Amygdala (tissue), 56 donors: ENCODE measurements at places on chromosomes 4 and X.

DNA sequence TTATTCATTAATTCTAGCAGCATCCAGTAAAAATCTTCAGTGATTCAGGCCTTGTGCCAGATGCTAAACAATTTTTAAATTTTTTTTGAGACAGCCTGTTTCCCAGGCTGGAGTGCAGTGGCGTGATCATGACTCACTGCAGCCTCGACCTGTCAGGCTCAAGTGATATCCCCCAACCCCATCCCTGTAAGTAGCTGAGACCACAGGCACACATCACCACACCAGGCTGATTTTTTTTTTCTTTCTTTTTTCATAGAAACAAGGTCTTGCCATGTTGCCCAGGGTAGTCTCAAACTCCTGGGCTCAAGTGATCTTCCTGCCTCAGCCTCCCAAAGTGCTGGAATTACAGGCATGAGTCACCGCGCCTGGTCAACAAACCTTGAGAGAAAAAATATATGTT is 705.5 kb downstream of the ARAP2 start:
- DNase-seq, result no peak

DNA sequence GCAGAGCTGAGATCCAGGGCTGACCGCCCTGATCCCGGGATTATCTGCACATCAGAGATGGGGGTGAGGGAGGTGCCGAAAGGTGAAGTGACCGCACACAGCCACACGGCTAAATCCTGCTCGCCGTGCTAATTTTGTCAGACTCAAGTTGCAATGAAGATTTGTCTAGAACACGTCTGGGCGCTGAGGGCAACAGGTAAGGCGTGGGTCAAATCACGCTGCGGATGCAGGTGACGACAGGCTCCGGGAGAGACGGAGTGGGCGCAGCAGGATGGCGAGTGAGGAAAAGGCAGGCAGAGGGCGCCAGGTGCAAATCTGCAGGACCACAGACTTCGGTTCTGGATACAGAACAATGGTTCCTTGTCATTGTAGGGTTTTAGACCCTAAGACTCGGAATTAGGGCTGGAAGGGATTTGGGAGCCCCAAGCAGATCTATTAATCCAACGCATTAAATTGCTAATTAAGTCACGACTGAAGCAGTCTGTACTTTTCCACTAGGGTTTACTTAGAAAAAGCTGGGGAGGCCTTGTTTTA is 1.9 kb upstream of the TBC1D14 start:
- DNase-seq, result no peak

DNA sequence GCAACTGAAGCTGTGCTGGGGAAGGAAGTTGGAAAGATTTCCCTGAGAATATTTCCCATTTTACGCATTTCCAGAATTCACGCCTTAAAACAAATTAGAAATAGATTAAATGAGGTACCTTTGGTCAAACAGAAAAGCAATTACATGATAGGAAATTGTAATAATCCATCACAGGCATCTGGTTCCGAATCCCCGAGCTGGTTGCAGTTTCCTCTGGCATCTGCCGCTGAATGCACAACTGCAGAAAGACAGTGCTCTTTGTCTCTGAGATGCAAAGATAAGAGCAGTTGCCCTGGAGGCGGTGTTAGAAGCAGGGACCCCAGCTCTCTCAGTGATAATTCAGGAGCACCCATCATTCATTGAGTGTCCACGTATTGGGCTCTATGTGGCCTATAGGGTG is 224.4 kb downstream of the LDB2 start:
- no peak for DNase-seq

DNA sequence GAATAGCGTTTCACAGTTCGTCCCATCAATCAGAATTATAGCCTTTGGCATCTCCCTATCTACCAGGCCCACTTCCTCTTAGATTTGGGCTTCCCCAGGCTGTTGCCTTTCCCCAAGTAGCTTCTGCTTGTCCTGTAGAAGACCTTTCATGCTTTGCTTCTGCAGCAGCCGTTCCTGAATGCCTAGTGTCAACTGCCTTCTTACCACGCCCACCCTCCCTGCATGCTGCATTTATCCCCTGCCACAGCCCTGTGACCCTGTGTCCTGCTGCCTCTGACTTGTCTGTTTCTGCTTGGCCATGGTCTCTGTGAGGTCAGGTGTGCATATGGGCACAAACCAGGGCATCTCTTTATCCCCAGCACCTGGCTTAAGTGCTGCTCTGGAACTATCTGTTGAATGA is 56.3 kb downstream of the HTT start:
- DNase-seq, result no peak

DNA sequence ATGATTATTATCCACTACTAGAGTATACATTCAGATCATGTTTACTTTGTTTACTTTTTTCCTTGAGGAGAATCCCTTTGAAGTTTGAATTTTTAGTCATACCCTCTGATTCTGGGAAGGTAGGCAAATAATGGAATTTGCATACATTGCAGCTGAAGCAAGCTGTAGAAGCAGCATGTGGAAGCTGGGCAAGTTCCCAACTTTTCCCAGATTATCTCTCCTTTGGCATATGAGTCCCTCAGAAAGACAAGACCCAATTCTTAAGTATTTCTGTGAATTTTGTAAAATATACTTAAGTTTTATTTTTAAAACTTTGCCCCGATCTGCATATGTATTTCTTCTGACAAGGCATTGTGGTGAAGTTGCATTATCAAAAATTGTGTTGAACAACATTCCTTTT is 94.9 kb downstream of the CNKSR2 start:
- no peak for DNase-seq

- DNase-seq, result no peak
Observed at GRCh38 chr4:12586242-12587006, 897.7 kb downstream of the RAB28 start.

DNA sequence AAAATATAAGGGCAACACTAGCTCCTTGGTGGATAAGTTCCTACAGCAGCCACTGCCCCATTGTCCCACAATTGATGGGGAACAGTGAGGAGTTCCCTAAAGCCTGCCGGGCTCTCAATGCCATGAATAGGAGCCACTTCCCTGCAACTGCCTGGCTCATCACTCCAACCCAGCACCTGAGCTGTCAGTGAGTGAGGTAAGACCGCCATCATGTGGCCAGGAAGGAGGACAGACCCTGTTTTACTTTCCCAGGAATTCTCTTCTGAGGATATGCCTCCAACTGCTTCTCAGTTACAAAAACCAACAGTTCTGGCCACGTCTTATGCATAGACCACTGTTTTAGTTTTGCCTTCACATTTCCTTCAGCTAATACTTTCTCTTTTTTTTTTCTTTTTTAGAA is 45.5 kb downstream of the SRPX start:
- DNase-seq, result no peak

DNA sequence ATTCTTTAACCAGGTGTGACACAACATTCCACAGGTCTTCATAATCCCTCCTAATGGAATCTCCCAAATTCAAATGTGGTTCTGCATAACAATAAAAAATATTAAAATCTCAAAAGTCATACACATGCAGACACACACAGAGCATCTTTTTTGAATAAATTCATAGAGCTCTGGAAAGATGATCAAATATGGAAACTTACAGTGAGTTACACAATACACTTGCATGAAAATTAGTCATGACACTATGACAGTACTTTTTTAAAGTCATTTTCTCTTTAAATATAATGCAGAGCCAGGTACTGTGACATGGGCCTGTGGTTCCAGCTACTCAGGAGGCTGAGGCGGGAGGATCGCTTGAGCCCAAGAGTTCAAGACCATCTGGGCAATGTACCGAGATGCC is 38.9 kb downstream of the DDX60L start:
- no peak for DNase-seq

- no peak for DNase-seq
Observed at GRCh38 chr4:187302457-187303150, 578.9 kb upstream of the FAT1 start.

DNA sequence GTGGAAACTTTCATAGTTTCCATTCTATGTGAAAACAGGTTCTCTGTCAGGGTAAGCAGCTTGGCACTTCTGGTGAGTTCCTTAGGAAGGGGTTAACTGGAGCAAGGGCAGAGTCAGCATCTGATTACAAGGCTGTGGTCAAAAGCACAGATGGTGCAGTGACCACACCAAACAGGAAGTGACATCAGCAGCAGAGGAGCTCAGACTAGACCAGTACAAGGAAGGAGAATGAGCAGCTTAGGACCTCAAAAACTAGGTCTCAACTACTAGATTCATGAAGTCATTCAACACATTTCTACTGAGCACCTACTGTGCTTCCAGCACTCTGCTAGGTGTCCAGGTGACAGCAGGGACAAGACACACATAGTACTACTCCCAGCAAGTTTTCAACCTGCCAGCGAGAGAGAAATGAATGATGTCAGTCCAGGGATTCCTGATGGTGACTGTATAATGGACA is 130.2 kb downstream of the AMELX start:
- no peak for DNase-seq

DNA sequence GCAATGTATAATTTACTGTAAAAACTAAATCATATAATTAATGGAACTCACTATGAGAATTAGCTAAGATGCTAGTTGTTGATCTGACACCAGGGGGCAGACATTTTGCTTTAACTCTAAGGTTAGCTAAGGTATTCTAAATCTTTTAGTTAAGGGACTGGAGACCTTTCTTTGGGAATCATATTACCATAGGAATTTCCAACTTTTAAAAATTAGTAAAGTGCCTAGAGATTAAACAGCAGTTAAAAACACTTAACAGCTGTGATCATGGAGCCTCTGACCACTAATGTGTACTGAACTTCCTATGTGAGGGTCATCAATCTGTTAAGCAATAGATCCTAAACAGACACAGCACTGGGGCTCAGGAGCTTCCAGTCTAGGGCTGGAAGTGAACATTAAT is 226.6 kb downstream of the NSUN7 start:
- no peak for DNase-seq

GRCh38 chr4:2958446-2958845 is 4.8 kb downstream of the NOP14 start:
- DNase-seq, result no peak

DNA sequence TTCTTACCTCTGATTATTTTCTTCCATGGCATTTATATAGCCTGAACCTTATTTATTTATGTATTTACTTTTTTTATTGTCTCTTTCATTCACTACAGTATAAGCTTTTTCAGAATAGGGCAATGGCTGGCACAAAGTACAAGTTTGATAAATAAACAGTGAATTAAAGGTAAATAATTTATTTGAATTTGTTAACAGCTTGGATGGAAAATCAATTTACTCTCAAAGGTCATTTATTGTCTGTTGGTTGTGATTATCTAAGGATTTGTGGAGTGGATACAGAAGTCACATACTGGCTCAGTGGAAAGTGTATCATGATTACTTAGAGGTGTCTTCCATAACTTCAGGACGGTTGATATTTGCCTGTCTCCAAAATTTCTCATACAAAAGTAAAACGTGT is 2472.9 kb downstream of the PCDH7 start:
- DNase-seq, result no peak

GRCh38 chr4:173769568-173769967 is 239.5 kb upstream of the HAND2 start:
- DNase-seq, result no peak

DNA sequence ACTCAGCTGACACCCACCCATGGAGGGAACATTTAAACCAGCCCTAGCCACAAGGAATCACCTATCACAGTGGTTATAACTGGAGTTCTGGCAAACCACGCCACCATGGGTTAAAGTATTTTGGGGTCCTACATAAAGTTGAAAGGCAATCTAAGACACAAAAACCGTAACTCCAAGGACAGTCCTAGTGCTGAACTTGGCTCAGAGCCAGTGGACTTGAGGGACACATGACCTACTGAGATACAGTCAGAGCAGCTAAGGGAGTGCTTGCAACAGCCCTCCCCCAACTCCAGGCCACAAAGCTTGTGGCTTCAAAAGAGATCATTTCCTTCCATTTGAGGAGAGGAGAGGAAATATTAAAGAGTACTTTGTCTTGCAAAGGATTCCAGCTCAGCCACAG is 300.5 kb downstream of the FGF13 start:
- DNase-seq, result no peak

DNA sequence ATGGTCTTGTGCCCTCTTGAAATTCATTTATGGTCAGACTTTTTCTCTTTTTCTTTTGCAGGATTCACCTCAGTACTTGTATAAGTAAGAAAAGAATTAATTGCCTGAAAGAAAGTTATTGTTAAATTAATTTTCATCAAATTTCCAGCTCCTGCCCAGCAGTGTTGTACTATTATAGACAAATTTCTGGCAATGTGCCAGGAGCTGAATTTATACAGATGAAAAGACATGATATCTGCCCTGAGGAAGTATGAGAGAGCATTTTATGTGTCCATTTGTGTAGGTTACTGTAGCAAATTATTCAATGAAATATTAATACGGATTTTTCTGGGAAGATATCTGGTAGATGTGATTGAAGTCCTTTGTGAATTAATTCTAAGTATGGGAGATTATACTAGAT is 2371.5 kb upstream of the TENM3 start:
- DNase-seq, result no peak

- DNase-seq, result no peak
Observed at GRCh38 chr4:109801895-109802319, at the start of gene CFI. TSS of gene CFI (minus strand) at chr4:109801999. CDS start at chr4:109801971, 28 bp downstream.

GRCh38 chr4:6819295-6819694 is 36.8 kb downstream of the KIAA0232 start:
- DNase-seq, result no peak

GRCh38 chr4:99847362-99847976 is 30.8 kb downstream of the DAPP1 start:
- no peak for DNase-seq

- no peak for DNase-seq
Observed at GRCh38 chr4:41530741-41531140, 7.2 kb upstream of the LIMCH1 start.

DNA sequence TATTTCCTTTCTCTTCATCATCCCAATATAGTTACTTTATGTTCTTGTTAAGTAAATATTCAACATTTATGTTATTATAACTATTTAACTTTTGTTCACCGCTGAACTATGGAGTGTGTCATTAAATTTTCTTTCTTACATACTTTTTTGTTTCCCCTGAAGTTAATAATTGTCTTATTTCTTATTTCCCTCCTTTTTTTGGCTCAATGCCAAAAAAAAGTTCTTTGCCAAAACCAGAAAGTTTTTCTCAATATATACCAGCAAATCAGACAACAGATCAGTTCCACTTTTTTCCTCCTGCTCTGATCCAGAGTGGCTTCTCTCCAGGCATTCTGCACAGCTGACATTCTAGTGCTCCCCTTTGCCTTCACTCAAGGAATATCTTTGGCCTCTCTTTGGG is 187.0 kb upstream of the PPARGC1A start:
- DNase-seq, result no peak

GRCh38 chr4:140995058-140995457 is 138.2 kb downstream of the RNF150 start:
- DNase-seq, result no peak

DNA sequence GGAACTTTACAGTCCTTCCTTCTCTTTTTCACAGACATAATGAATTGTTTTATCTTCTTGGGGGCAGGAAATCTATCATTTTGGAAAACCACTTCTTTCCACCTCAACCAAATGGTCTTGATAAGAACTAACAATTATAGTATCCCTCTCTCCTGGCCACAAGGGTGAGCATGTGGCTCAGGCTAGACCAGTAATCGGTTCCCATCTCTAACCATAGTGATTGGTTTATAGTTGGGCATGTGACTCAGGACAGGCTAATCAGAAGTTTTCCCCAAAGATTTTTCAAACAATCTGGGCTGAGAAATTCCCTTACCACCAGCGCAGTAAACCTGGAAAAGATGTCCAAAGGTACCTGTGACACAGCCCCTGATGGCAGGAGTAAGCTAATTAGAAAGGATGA is 4.0 kb upstream of the CXorf66 start:
- DNase-seq, result no peak

GRCh38 chrX:24216037-24216436 is 66.5 kb downstream of the ZFX start:
- DNase-seq, result no peak
